ENCODE measurements at places on chromosomes 12 and 14. TPM values are rescaled to one million over a fixed set of nuclear protein-coding genes. Genes with fewer than 3 reads are reported as not detected.
A peak's percentile ranks its signal among the peaks of the same experiment; 100 is the strongest.

DNA sequence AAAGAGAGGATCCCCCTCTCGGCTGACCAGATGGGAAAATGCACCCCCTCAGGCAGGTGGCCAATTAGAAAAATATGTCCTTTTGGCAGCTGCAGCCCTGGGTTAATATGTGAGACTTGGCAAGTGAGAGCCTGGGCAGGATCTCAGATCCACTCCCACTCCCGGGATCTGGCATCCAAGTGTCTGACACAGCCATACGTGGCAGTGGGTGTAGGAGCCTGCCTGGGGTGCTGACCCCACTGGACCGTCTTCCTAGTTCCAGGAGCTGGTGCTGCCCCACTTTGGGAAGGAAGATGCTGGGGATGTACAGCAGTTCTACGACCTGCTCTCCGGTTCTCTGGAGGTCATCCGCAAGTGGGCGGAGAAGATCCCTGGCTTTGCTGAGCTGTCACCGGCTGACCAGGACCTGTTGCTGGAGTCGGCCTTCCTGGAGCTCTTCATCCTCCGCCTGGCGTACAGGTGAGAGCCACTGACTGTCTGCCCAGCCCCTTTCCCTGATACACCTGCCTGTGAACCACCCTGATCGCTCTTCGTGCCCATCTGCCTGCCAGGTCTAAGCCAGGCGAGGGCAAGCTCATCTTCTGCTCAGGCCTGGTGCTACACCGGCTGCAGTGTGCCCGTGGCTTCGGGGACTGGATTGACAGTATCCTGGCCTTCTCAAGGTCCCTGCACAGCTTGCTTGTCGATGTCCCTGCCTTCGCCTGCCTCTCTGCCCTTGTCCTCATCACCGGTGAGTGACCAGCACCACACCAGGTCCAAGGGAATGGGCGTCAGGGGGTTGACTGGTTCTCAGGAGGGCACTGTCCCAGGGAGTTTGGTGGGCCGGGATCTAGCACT lies 5.8 kb downstream of the NR4A1 start:
- DNase-seq = no peak

DNA sequence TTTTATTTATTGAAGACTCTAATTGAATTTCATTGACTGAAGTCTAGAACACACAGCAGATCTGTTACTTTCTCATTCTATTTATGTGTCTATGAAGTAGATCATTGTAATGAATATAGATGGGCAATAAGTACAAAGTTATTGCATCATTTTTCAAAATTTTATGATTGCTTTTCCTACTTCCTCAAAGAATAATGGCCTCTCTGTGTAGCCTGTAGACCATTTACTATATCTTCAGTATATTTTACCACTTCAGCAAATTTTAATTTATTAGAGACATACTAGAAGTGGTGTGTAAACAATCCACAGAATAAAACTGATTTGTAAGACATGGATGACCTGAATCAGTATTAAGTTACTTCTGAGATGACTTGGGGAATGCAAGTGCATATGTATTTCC lies 291.7 kb upstream of the FAR2 start:
- DNase-seq = no peak

GRCh38 chr12:118645219-118645618 lies 268.9 kb downstream of the SUDS3 start:
- no peak for DNase-seq

- no peak for DNase-seq
Measured at GRCh38 chr12:15116086-15116485, 105.1 kb downstream of the RERG start.

Gene MMP17
- 4.7 TPM for total RNA-seq

DNA sequence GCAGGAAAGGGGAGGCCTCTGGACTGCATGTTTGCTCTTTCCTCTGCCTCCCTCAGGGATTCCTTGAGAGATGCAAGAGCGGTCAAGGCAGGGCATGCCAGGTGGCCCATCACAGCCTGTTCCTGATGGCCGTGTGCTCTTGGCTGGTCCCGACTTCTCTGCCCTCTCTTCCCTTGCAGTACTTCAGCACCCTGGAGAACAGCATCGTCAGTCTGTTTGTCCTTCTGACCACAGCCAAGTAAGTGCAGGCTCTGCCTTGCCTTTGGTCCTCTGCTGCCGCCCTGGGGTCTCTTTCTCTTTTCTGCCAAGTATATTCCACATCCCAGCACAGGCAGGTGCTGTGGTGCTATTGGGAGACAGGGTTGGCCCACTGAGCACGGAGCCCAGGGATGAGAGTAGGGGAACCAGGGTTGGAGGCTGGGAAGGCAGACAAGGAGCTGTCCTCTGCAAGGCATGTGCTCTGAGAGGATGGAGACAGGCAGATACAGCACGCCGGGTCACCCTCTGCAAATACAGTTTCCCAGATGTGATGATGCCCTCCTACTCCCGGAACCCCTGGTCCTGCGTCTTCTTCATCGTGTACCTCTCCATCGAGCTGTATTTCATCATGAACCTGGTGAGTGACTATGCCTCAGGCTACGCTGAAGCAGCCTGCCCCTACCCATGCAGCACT lies 51.9 kb downstream of the TPCN1 start:
- no peak for DNase-seq

DNA sequence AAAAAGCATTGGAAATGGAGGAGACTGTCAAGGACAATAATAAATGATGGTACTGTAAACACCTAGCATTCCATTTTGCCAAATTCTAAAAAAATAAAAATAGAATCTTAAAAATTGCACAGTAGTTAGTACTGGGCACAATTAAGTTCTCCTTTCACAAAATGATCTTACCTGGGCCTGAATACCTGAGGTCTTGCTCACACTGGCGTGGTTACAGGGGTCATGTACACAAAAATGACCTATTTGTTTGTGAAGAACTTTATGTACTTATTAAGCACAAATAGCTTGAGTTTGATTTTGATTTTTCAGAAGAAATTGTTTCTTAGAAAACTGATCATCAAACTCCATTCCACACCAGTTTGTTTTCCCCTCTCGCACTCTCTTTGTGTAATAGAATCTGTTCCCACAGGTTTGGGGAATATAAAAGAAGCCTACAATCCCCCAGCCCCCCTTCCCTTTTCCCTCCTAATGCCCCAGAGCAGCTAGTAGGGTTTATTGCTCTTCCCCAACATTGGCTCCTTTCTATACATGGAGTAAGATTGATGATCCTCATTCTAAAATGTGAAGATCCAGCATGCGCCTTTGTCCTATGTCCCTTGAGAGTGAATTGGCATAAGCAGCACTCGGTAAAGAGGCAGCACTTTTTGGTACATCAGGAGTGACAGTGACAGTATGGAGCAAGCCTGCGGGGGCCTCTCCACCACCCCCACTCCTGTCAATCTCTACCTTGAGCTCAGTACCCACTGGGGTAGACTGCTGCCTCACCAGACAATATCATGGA lies 204.3 kb downstream of the ASCL1 start:
- DNase-seq = no peak

Gene ASB2
- 1.2 TPM for total RNA-seq

- DNase-seq = no peak
Measured at GRCh38 chr14:75821831-75822521, 159.8 kb downstream of the TGFB3 start.

- DNase-seq = no peak
Measured at GRCh38 chr12:105091476-105092206, 7.4 kb upstream of the ALDH1L2 start.

- DNase-seq = no peak
Measured at GRCh38 chr14:38208618-38209562, 1.2 kb downstream of the SSTR1 start.

DNA sequence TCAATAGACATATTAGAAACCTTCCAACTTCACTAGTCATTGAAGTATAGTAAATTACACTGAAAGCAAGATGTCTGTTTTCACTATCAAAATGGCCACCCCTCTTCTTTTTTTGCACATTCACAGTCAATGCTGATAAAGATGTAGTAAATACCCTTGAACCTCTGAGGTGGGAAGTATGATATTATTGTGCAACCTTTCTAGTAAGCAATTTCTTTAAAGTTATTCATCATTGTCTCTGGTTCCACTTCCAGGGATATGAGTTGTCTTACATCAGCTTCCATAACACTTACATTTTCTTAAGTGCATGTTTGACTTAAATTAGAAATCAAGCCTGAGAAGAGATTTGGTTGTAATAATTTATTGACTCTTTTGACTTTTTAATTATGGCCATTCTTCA lies 453.9 kb upstream of the MGAT4C start:
- DNase-seq = no peak

DNA sequence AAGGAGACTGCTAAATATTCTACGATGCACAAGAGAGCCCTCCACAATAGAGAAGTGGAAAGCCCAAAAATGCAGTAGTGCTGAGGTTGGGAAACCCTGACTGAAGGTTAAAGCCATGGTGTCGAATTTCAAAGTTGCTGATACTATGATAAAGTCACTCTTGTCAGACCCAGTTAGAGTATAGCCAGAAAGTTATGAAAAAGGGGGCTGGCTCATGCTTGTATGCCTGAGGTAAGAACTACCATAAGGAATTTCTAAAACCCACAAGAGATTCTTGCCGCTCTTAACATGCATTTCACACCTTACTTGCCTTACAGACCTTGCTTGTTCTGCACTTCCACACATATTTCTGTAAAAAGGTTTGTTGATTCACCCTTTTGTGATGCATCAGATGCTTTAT lies 184.6 kb downstream of the SLC6A15 start:
- no peak for DNase-seq

Gene CFAP54
- total RNA-seq = 0.71 TPM

Gene FBXO34
- total RNA-seq = 17.9 TPM

DNA sequence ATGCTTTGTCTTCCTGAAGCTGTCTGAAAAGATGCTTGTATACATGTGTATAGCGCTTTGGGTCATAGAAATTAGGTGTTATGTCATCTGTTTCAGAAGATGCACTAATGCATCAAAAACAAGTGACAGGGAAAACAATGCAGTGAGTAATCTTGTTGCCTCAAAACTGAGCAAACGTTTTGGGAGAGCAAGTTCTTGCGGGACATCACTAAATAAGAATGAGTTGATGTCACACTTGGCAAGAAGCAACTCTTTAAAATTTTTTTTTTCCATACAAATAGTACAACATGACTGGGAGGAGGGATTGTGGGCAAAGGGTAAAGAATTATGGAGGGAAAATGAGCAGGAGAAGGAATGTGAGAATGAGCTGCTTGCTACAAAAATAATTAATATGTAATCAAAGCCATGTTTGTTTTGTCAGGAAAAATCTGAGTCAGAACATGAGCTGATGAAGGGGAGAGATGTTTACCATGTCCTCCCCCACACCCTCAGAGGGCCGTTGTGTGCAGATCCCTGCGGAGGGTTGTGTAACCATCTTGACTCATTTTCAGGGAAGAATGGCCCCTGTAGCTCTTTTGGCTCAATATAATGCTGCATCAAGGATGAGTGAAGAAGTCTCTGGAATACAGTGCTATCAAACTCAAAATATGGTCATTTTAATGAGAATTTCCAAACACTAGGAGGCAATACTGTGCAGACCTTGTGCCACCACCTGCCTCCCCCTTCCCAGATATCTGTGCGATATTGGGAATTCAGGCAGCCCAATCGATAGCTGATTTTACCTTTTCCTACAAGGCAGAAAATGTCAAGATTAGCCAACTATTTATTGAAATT lies 41.4 kb downstream of the BORCS5 start:
- DNase-seq = no peak

DNA sequence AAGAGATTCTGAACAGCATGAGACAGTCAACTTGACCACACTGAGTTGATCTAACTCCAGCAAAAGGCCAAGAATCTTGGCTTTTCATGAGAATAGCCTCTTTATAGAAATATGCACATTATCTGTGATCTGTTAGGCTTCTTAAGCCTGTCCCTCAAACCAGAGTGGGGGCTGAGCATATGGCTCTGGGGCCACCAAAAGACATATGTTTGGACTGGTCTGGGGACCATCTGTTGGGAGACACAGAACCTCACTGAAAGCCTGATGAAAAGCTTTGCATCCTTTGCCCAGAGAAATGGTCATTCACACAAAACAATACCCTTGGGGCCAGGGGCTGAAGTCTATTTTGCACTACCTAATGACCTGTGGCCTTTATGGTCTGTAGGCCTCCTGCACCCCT lies 165.3 kb upstream of the PRMT8 start:
- no peak for DNase-seq

- DNase-seq = no peak
Measured at GRCh38 chr12:102029141-102029540, 32.6 kb downstream of the WASHC3 start.

DNA sequence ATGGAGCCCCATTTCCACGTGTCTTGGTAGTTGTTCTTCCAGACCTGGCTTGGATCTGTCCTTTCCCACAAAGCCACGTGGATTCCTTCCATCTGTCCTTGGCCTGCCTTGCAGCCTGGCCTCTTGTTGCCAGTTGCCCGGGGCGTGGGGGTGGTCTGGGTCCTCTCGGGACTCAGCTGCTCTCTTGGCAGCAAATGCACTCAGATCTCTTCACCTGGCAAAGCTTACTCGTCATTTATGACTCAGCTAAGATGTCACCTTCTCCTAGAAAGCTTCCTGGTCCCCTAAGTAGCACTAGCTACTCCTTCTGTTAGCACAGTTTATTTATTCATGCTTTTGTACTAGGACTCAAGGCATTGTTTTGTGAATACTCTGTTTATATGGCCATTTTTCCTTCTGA lies 13.6 kb downstream of the PLEKHG3 start:
- DNase-seq = peak; percentile 76

GRCh38 chr12:23887055-23887835 lies 62.2 kb downstream of the SOX5 start:
- DNase-seq = no peak
